ENCODE measurements at places on chromosomes 6 and 20.

GRCh38 chr20:2357114-2357513 lies 23.6 kb upstream of the TGM6 start:
- DNase-seq: no peak

- DNase-seq: no peak
Observed at GRCh38 chr6:20706238-20706938, 172.1 kb downstream of the CDKAL1 start.

GRCh38 chr6:22437665-22438064 lies 131.7 kb upstream of the HDGFL1 start:
- DNase-seq: no peak

DNA sequence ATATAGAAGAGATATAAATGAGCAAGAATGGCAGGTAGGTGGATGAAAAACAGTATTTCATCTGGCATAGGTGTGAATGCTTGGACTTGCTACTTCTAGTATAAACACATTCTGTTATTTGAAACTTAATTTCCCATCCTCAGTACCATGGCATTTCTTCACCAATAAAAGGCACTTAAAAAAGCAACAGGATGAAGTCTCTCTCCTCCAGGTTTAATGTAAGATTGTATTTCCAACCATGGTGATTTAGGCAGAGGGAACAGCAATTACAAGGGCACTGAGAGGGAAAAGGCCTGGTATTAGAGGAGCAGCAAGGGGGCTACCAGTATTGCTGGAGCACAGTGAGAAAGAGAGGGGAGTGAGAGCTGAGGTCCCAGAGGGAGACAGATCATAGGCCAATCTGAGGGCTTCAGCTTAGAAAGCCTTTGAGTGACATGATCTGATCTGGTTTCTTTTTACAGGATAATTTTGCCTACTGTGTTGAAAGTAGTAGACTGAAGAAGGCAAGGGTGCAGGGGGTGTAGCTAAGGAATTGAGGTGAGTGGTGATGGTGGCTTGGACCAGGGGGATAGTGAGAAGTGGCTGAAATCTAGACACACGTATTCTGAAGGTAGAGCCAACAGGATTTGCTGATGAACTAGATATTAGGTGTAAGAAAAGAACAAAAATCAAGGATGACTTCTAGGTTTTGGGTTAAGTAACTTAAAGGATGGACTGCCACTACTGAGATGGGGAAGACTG lies 67.8 kb upstream of the SMIM29 start:
- DNase-seq: no peak

DNA sequence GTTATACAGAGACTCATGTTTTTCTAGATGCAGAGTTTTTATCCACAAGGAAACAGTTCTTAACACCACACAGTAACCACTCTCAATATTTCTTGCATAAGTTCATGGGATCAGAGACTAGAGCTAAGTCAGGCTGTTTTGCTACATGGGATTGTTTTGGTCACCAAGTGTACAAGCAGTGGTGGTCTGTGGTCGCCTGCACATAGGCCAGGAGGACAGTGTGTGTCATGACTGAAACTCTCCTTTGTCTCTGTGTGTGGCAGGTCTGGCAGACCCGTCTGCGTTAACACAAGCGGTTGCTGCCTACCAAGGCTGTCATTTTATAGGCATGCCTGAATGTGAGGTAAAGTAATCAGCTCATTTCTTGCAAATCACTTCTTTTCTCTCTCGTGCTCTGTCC lies 18.9 kb downstream of the WRNIP1 start:
- no peak for DNase-seq

DNA sequence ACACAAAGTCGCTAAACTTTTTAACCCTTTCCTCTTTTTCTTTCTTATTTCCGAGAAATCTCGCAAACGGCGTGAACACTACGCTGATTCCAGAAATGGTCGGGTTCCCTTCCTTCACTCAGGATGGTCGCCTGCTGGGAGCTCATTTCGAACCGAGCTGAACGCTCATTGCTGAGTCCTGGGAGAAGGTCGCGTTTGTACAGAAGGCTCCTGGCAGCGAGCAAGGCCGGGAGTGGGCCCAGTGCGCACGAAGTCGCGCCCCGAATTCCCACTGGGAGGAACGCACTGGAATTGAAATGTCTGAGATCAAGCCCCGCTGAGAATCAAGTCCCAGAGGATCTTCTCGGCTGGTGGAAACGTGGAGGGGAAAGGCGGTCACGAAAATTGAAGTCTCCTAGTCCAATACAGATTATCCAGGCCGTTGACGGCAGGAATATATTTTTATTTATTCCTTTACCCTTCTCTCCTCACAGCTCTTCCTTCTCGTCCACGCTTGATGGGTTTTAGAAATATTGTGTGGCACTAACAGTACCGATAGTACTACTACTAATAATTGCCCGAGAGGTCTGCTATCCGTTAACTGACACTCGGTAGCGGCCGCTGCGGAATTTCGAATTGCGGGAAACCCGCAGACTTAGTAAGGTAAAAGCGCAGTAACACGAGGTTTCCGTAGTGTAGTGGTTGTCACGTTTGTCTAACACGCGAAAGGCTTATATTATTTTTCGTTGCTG lies 207.2 kb upstream of the ZNF184 start:
- DNase-seq: no peak

DNA sequence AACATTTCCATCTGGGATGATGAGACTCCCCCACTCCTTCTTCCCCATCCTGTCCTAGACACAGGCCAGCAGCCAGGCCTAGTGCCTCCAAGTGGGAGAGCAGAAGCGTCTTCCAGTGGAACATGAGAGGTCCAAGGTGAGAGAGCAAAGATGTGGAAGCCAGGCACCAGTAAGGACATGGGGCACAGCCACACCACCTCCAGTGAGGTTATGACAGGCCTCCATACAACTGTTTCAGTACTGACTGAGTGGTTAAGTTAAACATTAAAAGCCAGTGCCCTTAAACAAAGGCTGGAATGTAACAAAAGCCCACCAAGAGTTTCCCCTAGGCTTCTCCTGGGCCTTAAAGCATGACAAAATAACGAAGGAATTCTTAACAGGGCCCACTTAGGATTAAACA lies 5.3 kb downstream of the ZBTB24 start:
- DNase-seq: no peak

GRCh38 chr6:3707024-3707423 lies 44.5 kb downstream of the PXDC1 start:
- no peak for DNase-seq

DNA sequence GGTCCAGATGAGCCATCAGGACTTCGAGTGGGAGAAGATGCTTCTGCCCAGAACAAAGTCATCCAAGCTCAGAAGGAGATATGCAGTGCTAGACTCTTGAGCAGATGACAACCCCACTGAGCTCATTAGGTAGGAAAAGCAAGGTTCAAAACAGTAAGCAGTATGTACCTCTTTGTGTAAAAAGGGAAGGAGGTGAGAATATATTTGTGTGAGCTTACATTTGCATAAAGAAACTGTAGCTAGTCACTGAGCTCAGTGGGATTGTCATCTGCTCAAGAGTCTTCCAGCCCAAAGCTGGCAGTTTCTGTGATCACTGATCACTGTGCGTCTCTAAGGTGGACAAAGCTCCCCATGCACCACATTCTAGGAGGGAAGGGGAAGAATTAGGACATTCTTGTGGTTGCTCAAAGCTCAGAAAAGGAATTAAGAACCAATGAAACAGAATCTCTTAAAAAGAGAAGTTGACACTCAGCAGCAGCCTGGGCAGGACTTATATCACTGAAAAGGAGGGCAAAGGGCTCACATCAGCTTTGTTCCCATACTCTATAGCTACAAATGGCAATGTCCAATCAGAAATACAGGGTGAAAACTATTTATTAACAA lies 90.0 kb upstream of the MAFB start:
- no peak for DNase-seq

DNA sequence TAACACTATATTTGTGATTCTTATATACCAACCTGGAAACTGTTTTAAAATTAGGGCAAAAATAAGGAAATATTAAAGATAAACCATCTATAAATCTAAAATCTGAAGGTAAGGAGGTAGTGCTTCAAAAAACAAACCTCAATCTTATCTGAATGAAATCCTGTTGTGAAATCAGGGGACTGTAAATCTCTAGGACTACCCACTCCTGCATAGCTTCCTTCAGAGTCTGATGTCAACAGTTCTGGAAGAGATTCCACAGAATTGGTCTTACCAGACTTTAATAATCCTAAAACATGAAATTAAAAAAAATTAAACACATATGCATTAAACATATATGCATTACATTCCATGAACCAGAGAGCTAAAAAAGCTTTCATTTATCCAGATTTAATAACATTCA lies 51.4 kb downstream of the IBTK start:
- DNase-seq: no peak

DNA sequence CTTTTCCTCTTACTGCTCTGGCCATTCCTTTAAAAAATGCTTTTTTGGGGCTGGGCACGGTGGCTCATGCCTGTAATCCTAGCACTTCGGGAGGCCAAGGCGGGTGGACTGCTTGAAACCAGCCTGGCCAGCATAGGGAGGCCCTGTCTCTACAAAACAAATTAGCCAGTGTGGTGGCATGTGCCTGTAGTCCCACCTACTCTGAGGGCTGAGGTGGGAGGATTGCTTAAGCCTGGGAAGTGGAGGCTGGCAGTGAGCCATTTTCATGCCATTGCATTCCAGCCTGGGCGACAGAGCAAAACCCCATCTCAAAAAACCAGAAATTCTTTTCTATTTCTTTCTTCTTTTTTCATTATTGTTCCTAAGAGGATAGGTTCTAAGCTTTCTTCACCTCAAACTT lies 36.9 kb upstream of the RNF144B start:
- DNase-seq: no peak

DNA sequence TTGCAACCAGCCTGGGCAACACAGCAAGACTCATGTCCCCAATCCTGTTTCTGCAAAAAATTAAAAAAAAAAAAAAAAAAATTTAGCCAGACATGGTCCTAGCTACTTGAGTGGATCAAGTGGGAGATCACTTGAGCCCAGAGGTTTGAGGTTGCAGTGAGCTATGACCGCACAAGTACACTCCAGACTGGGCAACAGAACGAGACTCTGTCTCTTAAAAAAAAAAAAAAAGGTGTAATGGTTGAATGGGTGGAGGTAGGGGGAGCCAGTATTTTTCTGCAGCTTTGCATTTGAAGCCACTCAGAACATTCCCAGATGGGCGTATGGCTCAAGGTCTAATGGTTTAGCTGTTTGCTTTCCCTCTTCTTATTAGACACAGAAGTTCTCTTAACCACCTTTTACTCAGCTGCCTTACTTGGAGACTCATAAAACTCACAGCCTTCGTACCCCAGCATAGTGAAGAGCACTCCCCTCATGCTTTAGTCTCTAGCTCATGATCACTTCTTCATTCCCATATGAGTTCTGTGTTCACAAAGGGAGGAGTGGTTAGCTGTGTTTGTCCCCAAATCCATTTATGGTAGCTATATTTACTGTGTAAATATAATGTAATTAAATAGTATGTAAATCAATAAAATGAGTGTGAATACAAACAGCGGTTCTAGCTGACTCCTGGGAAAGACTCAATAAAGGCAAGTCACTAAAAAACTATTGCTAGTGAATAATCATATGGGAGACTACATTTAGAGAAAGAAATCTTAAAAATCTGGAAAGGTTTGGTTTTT lies 9.0 kb downstream of the FKBP1A start:
- no peak for DNase-seq

DNA sequence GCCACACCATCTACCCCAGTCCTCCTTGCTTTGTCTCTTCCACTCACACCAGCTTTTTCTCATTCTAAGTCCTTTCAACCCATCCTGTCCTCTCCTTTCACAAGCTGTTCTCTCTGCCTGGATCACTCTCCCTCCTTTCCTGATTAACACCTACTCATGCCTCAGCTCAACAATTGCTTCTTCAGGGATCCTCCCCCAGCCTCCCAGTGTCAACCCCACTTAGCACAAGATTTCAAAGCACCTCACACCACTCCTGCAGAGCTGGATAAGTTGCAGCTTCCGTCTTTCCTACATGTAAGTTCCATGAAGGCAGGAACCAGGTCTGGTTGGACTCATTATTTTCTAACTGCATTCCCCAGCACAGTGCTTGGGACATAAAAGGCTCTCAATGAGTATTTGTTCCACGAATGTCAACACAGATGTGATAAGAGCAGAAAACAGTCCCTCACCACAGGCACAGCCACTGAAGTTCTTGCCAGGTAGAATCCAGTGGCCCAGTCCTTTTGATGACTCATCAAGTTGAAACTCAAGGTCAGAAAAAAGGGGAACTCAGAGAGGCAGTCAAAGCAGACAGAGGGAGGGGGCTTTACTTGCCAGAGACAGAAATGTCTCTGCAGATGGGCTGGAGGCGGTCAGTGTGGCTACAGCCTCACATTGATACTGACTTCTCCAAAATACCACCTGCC lies 193.4 kb upstream of the PRDM1 start:
- DNase-seq: no peak

DNA sequence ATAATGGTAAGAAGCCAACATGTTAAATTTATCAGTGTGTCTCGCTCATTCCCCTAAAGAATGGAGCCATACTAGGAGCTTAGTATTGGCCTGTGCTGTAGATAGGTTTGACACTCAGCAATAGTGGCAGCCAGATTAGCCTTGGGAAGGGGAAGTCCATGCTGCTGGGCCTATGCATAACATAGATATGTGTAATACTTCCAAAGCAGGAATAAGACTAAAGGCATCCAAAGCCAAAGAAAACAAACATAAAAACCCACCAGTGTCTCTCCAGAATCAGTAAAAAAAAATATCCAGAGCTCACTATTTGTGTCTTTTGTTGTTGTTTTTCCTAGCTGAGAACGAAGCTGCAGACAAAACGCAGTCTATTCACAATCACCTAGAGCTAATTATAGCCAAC lies 104.2 kb upstream of the STXBP5 start:
- no peak for DNase-seq

DNA sequence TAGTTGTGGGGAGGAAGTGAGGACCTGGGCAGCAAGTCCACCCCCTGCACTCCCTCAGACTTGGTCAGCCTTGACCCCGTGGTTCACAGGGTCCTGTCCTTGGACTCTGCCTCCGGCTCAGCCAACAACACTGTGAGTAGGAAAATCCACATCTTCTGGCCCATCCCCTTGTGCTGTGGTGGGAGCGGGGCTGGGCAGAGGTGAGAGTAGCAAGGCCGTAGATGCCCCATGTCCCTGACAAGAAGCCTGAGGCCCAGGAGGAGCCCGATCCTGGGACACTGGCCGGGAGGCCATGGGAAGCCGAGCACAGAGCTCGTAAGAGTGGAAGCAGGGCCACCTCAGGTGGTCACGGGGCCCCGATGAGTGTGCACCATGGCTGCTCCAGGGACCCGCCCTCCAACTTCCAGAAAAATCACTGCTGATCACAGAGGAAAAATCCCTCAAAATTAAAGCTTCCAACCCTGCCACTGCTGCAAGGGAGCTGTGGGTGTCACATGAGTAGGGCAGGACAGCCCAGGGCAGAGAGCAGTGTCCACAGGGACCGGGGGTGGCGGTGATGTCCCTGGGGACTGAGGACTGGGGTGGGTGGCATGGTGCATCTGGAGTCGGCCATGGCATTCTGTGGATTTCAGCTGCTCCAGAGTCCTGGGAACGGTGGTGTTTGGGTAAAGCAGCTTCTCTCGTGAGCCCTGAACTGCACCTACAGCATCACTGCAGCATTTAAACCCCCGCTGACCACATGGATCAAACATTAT lies 189.4 kb downstream of the DLL1 start:
- DNase-seq: no peak

DNA sequence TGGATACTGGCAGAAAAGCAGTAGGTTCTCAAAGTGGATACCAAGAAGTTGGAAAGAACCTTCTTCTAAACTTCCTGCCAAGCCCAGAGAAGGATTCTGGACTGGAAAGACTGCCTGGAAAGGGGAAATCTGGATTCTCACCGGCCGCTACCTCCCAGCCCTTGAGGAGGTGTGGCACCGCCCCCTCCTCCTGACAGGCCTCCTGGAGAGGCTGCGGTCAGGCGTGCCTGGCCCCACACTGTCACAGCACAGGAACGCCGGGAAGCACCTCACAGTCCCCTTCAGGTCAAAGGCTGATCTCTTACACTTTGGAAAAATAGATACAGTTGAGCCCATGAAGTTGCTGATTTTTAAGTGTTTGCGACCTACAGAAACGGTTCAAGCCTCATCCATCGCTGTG lies 16.3 kb upstream of the PDE10A start:
- no peak for DNase-seq

All from activated naive CD4-positive, alpha-beta T cell (primary cell).